Stimulated activated CD4-positive, alpha-beta T cell treated with anti-CD3 and anti-CD28 coated beads, Interleukin-1b, Interleukin-23, amount 100 ng/mL, for 4 hours (primary cell): ENCODE measurements at places on chromosomes 2 and 18.

GRCh38 chr2:75892490-75892889 is 181.8 kb upstream of the GCFC2 start:
- no peak for DNase-seq

DNA sequence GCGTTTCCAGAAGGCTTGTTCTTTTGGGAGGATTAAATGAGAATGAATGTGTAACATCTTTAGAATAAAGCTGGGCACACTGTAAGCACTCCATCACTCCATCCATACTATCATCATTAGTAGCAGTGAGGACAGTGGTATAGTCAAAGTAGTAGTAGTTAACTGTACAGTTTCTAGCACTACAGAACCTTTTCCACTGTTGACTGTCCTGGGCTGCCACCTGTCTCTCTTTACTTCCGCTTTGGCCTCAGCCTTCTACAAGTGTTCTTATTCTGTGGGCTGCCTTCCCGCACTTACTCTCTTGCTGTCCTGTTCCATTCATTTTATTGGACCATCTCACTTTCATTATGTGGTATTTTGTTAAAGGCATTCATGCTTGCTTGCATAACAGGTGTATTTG is 3.3 kb downstream of the SLC9A2 start:
- DNase-seq, result no peak

DNA sequence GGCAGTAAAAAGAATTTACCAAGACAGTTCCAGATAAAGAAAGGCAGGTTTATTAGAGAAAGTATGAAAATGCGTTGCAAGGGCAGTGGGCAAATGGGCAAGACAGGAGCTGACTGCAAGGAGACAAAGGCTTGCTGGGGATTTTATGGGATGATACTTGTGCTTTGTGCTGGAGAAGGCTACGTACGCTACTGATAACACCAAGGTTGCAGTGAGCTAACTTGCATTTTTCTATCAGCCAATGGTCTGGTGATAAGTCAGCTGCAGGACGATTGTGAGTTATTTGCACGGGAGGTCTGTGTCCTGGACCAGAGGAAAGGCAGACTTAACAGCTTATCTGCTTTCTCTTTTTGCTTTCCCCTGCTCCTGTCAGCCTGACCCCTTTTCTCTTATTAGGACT is 116.5 kb downstream of the PMS1 start:
- no peak for DNase-seq

DNA sequence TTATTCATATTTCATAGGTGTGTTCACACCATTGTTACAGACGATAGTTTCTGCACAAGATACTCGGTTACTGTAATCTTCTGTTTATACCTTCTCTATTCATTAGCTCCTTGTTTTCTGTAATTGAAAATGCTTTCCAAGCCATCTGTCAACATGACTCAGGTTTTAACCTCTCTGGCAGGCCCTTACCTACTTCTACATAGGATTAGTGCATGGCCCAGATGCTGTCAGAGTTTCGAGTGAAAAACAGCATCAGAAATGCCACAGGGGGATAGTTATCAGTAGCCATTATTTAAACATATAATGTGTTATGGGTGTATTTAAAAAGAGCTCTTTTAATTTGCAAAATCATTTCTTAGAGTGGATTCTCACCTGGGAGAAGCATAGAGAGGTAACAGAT is 596.4 kb downstream of the FBXO15 start:
- DNase-seq, result no peak

DNA sequence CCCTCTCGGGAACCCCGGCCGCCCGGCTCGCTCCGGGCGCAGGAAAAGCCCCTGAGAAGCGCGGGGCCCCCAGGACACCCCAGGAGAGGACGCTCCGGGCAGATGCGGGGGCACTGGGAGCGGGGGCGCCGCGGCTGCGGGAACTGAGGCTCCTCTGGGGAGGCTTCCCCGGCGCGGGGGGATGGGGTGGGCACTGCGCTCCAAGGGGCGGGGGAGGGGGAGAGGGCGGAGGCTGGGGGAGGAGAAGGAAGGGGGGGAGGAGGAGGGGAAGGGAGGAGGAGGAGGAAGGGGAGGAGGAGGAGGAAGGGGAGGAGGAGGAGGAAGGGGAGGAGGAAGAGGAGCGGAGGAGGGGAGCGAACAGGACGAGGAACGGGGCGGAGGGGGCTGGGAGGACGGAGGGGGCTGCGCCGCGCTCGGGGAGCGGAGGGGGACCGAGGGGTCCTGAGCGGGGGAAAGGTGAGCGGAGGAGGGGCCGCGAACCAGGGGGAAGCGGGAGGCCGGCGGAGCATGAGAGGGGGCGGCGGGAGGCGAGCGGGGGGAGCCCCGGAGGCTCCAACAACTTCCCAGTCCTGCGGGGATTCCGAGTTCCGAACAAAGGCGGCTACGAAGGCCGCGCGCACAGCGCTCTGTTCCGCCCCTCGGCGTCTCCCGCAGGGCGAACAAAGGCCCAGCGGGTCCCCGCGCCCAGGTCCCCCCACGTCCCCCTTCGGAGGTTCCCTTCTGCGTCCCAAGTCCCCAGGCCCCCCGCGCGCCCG is 742 bp downstream of the PXDN start:
- DNase-seq, result no peak

DNA sequence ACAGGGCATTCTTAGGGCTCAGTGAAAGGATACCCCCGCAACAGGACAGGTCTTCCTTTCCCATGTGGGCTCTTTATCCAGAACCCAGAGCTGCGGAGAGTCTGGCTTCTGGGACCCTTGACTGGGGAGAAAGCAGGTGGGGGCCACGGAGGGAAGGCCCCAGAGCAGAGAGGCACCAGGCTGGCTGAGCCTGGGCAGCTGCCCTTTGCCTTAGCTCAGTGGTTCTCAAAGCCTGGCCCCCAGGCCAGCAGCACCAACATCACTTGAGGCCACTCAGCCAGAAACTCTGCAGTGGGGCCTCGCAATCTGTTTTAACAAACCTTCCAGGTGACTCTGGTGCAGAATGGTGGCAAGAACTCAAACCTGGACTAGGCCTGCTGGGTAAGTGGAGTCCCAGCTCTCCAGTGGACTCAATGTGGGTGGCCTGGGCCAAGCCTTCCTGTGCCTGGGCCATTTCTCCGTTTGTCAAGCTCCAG is 1.6 kb upstream of the TMEM37 start:
- DNase-seq, result no peak

DNA sequence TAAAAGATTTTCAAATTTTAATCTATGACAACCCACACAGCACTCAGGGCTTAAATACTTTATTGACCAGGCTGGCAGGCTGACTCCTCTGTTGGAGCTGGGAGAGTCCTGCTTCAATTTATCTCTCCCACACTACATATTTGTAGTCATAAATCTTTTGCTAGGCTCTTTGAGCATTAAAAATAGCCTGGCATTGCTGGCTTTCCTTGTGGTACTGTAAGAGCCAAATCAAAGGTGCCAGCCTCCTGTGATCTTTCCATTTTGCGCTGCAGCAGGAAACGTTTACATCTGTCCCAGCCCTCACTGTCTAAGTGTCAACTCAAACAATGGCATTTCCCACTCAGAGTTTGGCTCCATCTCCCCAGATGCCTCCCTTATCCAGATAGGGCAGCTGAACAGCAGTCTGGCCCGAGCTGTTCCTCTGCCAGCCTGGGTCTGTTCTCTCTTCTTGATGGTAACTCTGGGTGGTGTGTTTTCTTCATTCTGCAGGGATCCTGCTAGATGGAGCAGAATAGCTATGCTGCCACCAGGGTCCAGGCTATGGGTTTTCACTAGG is 62.1 kb downstream of the LRRTM1 start:
- DNase-seq, result no peak

- no peak for DNase-seq
Measured at GRCh38 chr2:217691920-217692666, 310.7 kb downstream of the TNS1 start.

- no peak for DNase-seq
Measured at GRCh38 chr18:23882616-23883276, 131.8 kb upstream of the TTC39C start.
